ENCODE measurements at places on chromosomes 1 and 21.

DNA sequence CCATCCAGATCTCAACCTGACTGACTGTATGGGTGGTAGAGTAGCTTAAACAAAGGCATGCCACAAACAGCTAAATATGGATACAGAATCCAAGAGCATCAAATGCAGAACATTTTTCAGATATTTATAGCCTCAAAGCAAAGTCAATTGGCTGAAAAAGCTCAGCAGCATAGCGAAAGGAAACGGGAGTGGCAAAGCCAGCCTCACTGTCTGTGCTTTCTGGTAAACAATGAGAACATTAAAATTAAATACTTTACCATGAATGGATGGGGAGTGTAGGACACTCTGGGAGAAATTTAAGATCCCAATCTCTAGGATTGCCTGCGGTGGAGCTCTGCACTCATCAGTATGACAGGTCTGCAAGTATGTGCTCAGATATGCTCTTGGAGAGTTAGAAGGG lies 4.4 kb downstream of the RASAL2 start:
- DNase-seq, result no peak

DNA sequence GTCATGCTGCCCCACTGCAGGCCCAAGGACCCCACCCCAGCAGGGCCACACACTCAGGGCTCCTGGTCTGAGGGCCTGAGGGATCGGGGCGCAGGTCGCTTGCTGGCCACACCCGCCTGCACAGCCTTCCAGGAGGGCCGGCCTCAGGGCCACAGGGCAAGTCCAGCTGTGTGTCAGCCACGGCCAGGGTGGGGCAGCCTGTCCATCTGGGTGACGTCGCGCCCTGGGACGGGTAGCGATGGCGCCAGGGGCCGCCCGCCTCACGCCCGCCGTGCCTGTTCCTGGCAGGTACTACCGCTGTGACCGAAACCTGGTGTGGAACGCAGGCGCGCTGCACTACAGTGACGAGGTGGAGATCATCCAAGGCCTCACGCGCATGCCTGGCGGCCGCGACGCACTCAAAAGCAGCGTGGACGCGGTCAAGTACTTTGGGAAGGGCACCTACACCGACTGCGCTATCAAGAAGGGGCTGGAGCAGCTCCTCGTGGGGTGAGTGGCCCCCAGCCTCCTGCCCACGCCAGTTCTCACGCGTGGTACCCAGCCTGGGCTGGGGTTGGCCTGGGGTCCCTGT lies 2.5 kb downstream of the COL6A1 start:
- no peak for DNase-seq

GRCh38 chr21:42316891-42317290 lies 1.7 kb upstream of the TFF3 start:
- DNase-seq, result no peak

- no peak for DNase-seq
These were observed 30.4 kb downstream of the ATP2B4 start for GRCh38 chr1:203656796-203657747.

DNA sequence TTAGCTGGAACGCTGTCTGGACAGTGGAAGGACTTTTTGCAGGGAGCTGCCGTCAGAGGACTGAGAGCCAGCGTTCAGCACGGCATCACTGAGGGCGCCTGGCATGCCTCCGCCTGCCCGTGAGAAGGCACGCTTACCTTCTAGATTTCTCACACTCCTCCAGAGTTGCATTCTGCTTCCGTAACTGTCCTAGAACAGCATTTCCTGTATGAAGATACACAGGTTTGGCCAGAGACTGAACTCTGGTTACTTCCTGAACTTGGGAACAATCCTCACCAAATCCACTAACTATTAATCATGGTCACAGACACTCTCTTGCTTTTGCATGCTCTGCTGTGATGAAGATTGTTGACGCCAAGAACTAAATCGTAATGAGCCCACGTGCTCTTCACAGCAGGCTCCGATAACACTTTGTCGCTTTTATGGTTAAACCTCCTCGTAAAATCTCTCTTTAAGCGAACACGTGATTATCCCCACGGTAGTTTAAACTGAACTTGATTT lies 93.5 kb downstream of the KIF26B start:
- no peak for DNase-seq

DNA sequence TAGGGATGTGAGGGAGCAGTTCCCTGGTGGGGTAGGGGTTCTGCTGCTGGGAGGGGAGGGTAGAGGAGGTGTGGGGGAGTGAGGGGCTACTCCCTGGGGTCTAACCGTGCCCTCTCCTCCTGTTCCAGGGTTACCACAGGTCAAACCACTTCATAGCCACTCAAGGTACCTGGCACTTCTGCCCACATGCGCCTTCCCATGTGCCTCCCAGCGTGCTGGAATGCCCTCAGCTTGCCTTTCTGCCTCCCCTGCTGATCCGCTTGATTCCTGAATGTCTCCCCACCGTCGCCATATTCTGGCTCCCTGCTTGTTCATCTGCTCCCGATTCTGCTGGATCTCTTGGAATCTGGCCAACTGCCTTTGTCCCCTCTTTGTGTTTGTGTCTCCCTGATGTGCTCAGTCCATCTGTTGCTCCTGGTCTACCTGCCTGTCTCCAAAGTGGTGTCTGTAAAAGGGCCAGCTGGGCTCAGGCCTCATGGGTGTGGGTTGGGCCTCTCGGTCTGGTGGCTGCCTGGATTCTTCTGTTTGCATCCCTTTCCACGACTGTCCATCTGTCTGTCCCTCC lies 74.4 kb downstream of the PTPRU start:
- DNase-seq, result no peak
